ENCODE measurements at places on chromosomes 16 and 17.

DNA sequence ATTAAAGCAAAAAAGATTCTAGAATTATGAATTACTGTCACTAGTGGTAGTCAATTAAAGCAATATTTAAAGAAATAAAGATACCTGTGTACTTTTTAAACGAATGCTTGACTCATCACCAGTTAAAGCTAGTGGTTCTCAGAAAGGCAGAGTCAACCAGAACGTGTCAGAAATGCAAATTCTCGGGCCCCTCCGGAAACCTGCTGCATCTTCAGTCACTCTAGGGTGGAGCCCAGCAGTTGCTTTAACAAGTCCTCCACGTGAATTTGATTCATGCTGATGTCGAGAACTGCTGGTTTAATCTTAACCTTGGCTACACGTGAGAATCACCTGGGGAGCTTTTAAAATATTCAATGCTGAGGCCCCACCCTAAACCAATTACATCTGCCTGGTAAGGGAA lies 169.8 kb upstream of the SDK2 start:
- no peak for DNase-seq

- DNase-seq, result peak; percentile 81
Measured at GRCh38 chr16:3106205-3106928, 6.0 kb upstream of the ZNF205 start.

- no peak for DNase-seq
Measured at GRCh38 chr16:88784856-88785105, 239 bp downstream of the PIEZO1 start.

- DNase-seq, result no peak
Measured at GRCh38 chr17:57425431-57425830, 169.1 kb downstream of the MSI2 start.

DNA sequence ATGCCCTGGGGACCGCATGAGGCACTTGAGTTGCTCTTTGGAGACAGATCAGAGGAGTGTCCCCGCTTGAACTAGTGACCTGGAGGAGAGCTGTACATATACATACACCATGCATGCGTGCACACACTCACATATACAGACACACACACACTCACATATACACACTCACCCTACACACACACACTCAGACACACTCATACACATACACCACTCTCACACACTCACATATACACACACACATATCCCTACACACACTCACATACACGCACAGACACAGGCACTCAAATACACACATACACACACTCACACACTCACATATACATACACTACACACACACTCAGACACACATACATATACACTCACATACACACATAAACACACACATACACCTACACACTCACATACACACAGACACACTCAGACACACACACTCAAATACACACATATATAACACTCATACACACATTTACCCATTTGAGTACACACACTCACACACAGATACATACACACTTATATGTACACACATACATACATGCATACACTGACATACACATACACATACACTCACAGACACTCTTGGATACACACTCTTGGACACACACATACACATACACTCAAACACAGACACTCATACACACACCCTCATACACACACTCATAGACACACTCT lies 5.4 kb upstream of the MPP2 start:
- DNase-seq, result no peak

All from substantia nigra (tissue), 51 donors.